ENCODE measurements at places on chromosomes 13 and 19.
A peak's percentile ranks its signal among the peaks of the same experiment; 100 is the strongest.

GRCh38 chr13:51502153-51502651, 49.4 kb upstream of the INTS6 start:
- DNase-seq: peak; percentile 3

- DNase-seq: no peak
Observed at GRCh38 chr19:35253316-35254286, 4.8 kb downstream of the LSR start.

DNA sequence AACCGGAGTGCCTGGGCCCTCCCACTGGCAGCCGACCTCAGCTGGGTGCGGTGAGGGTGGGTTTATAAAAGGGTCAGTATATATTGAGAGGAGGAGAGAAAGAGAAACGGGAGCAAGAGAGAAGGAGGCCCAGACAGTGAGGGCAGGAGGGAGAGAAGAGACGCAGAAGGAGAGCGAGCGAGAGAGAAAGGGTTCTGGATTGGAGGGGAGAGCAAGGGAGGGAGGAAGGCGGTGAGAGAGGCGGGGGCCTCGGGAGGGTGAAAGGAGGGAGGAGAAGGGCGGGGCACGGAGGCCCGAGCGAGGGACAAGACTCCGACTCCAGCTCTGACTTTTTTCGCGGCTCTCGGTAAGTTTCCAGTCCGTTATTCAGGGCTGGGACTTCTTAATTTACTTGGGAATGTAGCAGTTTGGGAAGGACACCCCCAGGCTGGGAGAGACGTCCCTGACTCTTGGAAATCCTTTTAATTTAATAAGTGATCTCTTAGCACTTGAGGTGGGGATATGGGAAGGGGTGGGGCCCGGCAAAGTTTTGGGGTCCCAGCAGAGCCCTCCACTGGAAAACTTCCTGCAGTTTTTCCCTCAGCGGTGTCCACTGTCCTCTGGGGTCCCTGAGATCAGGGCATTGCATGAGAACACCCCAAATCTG, at the start of gene EMP3:
Gene EMP3, plus strand, starts transcription at position 288 of the 646 bp plus-strand sequence. CDS start 1,293 bp downstream, outside the sequence.
- peak; percentile 68 for DNase-seq

DNA sequence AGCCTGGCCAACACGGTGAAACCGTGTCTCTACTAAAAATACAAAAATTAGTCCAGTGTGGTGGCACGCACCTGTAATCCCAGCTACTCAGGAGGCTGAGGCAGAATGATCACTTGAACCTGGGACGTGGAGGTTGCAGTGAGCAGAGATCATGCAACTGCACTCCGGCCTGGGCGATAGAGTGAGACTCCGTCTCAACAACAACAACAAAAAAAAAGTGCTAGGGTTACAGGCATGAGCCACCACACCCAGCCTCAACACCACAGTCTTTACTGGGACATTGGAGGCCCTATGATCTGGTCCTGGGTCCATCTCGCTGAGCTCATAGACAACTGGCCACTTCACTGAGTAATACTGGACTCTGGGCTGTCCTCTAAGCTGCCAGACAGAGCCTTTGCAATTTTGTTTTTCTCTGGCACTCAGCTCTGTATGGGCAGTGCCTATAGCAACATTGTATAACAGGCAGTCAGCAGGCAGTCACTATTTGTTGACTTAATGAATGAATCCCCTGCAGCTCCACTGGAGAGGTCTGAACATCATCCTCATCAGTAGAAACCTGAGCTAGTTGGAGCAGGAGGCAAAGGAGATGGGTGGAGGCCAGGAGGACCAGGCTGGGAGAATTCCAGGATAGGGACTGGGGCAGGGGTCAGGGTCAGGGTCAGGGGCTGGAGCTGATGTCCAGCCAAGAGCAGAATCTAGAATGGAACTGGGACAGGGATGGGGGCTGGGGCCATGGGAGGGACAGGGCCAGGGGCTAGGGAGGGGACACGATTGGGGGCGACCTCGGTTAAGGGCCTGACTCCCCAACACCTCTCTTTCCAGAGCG, 8.1 kb downstream of the BLOC1S3 start:
- no peak for DNase-seq

DNA sequence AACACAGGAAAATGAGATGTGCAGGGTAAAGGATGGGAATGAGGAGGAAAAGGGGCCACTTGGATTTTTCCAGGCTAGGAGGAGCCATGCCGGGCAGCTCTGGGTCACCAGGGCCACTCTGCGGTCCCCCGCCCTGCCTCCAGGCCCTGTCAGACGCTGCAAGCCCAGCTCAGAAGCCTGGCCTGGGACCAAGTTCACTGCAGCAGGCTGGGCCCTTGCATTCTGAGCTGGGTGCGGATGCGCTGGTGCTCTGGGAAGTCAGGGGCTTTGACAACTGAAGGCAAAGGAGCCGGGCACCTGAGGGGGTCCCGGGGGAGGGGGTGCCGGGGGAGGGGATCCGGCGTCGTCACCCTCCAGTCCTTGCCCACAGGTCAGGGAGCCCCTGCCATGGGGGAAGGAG, 77.5 kb downstream of the WTIP start:
- DNase-seq: no peak

- DNase-seq: no peak
Observed at GRCh38 chr19:15556634-15557181, 48.4 kb downstream of the CYP4F22 start.

GRCh38 chr19:28468701-28469459, 744.1 kb downstream of the UQCRFS1 start:
- DNase-seq: no peak

DNA sequence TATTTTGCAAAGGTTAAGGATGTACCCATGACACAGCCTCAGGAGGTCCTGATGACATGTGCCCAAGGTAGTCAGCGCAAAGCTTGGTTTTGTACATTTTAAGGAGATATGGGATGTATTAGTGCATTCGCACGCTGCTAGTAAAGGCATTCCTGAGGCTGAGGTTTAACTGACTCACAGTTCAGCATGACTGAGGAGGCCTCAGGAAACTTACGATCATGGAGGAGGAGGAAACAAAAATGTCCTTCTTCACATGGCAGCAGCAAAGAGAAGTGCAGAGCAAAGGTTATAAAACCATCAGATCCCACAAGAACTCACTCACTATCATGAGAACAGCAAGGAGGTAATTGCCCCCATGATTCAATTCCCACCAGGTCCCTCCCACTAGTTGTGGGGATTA, 1017.4 kb downstream of the EFNB2 start:
- DNase-seq: no peak

- DNase-seq: no peak
Observed at GRCh38 chr19:17530586-17530985, 19.1 kb downstream of the PGLS start.

DNA sequence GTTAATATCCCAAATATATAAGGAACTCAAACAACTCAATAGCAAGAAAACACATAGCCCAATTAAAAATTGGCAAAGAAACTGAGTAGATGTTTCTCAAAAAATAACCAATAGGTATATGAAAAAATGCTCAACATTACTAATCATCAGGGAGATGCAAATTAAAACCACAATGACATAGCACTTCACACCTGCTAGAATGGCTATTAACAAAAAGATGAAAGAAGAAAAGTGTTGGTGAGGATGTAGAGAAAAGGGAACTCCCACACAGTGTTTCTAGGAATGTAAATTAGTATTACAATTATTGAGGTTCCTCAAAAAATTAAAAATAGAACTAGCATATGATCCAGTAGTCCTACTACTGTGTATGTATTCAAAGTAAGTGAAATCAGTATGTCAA, 1212.8 kb downstream of the DIAPH3 start:
- no peak for DNase-seq

GRCh38 chr13:113561417-113562084, 23.0 kb upstream of the TFDP1 start:
- DNase-seq: no peak

DNA sequence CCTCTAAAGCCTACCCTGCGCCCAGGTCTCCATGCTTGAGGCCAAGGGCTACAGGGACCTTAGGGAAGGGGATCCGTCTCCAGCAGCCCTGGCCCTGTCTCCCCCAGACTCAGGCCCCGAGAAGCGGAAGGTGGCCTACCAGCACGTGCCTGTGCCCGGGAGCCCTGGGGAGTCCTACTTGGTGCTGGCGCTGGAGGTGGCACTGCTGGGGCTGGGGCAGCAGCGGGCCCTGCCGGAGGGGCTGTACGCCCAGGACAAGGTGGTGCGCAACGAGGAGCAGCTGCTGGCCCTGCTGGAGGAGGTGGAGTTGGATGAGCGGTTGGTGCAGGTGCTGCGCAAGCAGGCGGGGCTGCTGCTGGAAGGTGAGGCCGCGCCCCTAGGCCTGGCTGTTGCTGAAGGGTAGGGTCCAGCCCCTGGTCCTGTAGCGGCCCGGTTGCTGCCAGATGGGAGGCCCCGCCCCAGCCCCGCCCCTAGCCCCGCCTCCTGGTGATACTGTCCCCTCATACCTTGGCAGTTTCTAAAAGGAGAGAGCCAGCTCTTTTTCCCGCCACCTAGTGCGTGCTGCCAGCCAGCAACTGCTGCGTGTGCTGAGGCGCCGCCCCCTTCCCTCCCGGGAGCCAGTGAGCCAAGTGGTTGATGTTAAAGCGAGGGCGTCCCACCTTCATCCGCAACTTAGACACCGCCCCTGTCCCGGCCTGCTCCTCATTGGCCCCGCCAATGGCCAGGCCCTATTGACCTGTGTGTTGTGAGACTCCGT, 22.6 kb downstream of the ZSWIM4 start:
- DNase-seq: no peak

DNA sequence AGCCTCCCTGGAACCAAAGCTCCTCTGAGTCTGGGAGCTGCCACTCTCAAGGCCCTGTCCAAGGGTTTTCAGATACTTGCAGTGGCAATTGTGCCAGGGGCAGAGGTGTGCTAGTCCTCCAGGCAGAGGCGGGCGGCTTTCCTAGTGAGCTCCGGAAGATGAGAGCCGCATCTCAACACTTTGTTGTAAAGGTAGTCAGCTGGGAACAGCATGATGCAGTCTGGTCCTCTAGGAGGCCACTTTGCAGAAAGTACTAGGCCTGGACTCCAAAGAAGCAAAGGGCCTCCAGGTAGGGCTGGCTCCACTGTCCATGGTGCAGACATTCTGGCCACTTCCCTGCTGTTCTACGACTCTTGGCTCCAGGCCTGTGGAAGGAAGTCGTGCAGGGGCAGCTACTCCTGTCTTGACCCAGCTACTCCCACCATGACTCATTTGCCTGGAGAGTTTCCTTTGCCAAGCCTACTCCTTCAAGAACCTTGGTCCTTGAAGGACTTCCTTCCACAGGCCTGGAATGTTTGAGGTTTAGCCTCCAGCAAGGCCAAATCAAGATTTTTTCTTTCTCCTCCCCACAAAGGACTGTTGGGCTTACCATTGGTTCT, 9.9 kb upstream of the ZNF536 start:
- DNase-seq: no peak

DNA sequence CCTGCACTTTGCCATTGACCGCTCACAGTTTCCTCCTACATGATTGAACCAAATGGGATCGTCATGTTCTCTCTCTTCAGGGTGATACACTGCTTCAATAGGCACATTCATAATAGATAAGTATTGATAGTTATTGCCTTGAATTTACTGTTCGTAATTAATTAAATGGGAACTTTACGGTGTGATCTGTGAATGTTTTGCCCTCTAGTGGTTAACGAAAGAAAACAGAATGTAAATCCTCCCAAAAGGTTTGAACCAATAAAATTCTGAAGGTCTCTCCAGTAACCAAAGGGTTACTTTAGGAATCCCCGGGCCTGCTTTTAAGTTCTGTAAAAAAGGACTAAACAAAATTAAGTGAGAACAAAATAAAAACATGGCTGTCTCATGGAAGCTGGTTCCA, 389.3 kb downstream of the DACH1 start:
- no peak for DNase-seq

DNA sequence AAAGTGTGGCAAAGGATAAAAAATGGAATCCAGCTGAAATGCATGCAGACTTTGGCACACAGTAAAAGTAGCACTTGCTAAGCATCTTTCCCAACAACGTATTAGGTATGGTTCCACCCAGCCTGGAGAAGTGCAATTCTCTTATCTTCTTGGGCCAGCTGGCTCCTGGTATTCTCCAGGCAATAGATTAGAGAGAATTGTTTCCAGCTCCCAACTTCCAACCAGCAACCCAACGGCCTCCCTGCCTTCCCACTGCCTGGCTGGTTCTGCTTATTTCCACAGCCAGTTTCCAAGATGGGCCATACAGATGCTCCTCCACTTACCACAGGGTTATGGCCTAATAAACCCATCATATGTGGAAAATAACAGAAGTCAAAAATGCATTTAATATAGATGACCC, 133.4 kb downstream of the OXGR1 start:
- no peak for DNase-seq

Data from activated naive CD8-positive, alpha-beta T cell treated with anti-CD3 and anti-CD28 coated beads, Interleukin-2, amount 50 U/mL, for 16 hours (primary cell).